ENCODE measurements at places on chromosomes 4 and X.

DNA sequence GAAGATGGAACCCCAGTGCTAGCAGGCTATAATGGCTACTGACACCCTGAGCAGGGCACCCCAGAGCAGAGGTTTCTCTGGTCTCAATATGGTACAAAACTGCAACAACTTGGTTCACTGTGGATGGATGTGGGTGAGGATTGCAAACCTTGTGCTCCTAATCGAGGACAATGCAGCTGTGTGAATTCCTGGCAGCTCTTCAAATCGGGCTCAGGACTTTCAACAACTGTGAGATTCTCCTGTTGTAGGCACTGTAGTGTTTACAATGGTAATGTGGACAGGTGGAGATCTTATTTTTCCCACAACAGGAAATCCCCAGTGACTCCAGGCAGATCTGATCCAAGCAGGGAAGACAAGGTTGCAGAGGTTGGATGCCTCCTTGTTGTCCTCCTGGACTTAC, 101.5 kb downstream of the RCHY1 start:
- DNase-seq, result no peak

GRCh38 chrX:108250654-108251579, 159.3 kb downstream of the ATG4A start:
- no peak for DNase-seq

DNA sequence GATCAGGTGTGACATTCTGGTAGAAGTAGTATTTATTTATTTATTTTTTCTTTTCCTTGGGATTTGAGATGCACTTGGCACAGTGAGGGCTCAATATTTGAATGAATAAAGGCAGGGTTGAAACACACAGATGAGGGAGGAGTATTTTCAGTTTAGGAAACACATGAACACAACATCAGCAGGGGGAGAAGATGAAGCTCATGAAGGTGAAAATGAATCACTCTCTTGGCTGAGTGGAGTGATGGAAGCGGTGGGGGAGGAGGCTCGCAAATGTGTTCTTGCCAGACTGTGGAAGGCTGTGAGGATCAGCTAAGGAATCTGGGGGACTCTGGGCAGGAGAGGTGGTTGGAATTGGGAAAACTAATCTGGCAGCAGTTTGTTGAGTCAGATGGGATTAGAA, 55.3 kb downstream of the ARHGAP10 start:
- DNase-seq, result no peak

GRCh38 chr4:158788516-158788915, 19.7 kb downstream of the FNIP2 start:
- no peak for DNase-seq

DNA sequence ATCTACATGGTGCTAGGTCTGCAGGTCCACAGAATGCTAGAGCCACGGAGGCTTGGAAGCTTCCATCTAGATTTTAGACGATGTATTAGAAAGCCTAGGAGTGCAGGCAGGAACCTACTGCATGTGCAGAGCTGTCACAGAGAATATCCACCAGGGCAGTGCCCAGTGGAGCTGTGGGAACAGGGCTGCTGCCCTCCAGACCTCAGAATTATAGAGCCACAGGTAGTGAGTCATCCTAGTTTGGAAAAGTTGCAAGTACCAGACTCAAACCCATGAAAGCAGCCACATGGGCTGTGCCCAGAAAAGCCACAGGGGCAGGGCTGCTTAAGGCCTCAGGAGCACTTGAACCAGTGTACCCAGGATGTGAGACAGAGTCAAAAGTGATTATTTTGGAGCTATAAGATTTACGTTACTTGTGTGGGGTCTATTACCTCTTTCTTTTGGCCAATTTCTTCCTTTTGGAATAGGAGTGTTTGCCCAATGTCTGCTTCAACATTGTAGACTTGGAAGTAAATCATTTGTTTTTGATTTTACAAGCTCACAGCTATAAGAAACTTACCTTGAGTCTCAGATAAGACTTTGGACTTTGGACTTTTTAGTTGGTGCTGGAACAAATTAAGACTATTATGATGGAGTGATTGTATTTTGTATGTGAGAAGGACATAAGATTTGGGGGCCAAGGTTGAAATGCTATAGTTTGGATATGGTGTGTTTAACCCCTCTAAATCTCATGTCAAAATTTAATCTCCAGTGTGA, 143.5 kb upstream of the CHRDL1 start:
- no peak for DNase-seq

DNA sequence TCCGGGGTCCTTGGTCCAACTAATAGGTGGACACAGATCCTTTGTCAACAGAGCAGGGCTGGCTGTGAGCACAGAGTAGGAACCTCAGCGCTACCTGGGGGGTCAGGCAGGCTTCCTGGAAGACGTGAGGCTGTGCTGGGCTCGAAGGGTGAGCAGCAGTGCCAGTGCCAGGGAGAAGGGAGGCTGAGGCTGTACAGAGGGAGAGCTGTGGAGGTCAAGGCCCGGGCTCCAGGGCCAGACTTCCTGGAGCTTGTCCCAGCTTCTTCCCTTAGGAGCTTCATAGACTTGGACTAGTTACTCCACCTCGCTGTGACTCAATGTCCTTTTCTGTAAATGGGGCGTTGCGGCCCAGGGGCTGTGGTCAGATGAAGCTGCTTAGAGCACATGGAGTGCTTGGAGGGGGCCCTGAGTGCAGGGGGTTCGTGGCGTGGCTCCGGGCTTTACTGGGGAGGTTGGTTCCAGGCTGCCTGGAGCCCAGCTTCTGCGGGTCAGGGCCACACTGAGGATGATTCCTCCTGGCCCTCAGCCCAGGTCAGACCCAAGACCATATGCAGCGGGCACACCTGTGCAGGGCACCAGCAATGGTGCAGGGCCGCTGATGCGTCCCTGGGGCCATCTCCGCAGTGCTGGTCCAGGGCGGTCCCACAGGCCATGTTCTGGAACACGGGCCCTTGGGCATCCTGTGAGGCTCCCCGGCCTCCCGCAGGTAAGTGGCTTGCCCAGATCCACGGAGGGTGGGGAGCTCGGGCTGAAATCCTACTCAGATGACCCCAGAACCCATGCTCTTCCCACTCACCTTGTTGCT, 98.1 kb downstream of the DCTD start:
- no peak for DNase-seq

DNA sequence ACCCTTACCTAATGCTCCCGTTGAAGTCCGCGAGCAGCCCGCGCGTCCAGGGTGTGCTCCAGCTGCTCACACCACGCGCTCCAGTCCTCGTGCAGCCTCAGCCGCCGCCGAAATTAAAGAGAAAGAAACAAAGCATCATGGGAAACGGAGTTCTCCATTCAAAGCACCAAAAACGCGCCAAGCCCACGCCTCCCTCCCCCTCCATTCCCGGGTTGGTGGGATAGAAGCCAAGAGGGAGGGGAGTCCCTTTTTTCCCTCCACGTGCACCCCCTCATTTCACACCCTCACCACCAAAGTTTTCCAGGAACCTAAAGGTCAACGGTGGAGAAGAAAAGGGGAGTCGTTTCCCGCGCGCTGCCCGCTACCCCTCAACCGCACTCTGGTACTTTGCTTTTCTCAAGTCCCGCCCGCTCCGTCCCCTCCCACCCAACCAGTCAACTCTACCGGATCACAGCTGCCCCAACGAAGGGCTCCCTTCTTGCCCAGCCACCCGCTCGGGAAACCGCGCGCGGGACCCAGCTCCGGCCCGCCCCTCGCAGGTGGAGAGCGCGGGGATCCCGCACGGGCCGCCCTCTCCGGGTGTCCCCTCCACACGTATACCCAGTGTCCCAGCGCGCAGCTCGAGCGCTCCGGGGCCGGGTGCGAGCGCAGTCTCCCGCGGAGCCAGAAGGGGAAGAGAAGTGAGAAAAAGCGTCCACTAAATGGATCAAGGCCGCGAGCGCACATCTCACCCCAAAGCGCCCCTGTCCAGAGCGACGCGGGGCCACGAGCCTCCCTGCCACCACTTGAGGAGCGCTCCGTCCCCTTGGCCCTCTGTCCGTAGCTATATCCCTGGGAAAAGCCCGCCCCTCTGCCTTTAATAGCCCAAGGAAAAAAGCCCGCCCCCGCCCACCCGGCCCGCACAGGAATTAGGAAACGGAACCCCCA, 65.1 kb upstream of the CCDC160 start:
- DNase-seq, result no peak

DNA sequence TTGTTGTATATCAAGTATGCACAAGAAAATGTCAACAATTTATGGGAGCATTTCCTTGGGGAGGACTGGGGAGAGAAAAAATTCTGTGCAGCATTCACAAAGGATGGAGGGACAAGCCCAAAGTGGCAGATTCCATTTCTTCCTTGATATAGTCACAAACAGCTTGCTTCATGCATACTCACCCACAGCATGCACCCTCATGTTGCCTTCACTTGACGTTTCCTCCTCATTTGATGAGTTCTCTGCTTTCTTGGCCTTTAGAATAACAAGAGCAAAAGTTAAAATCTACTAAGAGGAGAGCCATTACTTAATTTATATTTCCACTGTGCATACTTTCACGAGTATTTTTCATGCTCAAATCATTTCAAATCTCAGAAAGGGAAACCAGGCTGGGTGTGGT, 37.7 kb downstream of the SPARCL1 start:
- DNase-seq, result no peak

DNA sequence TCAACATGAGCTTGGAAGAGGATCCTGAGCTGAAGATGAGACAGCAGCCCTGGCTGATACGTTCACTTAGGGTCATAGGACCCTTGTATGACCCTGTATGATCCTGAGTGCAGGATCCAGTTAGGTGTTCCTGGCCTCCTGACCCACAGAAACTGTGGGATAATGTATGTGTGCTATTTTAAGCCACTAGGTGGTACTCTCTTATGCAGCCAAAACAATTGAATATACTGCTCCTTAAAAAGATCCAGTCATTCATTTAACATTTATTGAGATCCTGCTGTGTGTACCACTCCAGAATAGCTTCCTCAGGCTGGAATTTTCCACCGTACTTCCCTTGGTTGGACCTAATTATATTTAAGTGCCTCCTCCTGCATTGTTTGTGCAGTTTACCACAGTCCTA, 167.1 kb downstream of the AMELX start:
- no peak for DNase-seq

DNA sequence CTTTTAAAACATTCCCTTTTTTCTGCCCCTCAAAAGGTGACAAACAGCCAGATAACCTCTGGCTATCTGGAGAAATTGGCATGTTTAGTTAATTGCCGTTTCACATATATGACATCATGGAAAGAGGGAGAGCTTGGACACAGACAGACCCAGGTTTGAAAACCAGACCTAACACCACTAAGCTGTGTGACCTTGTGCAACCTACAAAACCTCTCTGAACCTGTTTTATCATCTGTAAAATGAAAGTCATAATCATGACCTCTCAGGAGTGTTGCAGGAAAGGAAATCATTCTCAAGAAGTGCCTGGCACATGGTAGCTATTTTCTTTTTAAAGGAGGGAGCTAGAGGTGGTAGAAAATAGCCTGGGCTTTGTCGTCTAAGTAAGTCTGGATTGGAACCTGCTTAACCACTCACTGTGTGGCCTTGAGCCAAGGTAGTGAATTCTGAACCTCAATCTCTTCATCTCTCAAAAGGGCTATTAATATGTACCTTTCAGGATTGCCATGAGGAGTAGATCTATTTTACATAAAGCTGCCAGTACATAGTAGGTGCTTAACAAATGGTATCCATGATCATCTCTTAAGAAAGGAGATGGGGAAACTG, 363.5 kb downstream of the BCOR start:
- DNase-seq, result no peak

- DNase-seq, result no peak
Measured at GRCh38 chr4:2300431-2301224, 38.7 kb upstream of the MXD4 start.

DNA sequence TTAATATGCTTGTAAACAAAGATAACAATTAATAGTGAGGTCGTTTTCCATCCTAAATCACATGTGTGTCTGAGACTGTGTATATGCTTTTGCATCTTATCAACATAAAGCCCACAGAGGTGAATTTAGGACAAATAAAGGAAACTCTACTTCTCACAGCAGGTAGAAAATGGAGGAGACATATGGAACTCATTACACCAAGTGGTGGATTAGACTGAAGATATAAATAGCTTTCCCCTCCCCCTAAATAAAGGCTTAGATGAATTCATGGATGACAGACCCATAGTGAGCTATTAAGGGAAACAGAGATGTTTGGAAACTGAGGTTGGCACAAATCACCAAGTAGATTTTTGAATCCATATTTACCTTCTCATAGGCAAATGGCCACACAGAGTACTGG, 79.7 kb downstream of the GRIA3 start:
- no peak for DNase-seq

GRCh38 chr4:14695095-14695845, 307.0 kb upstream of the CPEB2 start:
- no peak for DNase-seq

DNA sequence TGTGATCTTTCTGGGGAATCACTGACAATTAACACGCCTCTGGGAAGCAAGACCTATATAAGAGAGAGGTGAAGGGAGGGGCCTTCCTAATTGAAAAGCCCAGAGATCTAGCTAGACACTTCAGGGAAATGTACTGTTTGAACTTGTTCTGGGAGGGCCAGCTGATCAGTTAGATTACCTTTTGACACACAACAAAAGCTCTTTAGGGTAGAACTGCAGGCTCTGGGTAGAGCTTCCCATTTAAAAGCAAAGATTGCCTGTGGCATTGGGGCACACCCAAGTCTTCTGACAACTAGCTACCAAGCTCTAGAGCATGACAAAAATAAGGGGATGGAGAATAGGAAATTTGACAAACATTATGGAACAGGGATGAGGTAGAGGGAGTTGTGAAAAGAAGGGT, 26.3 kb downstream of the AREG start:
- DNase-seq, result no peak

DNA sequence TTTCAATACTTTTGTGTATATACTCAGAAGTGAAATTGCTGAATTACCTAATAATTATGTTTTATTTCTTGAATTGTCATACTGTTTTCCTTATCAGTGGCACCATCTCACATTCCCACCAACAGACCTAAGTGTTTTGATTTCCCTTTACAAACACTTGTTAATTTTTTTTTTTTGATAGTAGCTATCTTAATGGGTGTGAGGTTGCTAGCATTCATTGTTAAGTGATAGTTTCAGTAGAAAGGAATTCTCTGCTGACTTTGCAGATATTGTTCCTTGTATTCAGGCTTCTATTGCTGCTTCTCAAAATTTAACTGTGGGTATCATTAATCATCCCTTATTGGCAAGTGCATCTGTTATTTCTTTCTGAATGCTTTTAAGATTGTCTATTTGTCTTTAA, 927.5 kb upstream of the SLIT2 start:
- no peak for DNase-seq

GRCh38 chr4:147050356-147050765, 104.7 kb upstream of the TTC29 start:
- no peak for DNase-seq
